Hepatocyte (in vitro differentiated cells): ENCODE measurements at places on chromosomes 1 and 21. TPM values are rescaled to one million over a fixed set of nuclear protein-coding genes. Genes with fewer than 3 reads are reported as not detected.

The RAVER2 gene
- total RNA-seq: 28.6 and 30.5 TPM in 2 replicates

The CCNL2 gene
- total RNA-seq: 151 and 166 TPM in 2 replicates

The SPATA17 gene
- total RNA-seq: 0.32 and 1.00 TPM in 2 replicates

GRCh38 chr1:119740896-119741780, 27.6 kb downstream of the HMGCS2 start:
- peaks cover 6% of the 10 kb centered on the region for H3K4me1 ChIP-seq
- no peak overlapping the region for H3K4me3 ChIP-seq
- no peaks in the 10 kb centered on the region for H3K36me3 ChIP-seq
- H3K27me3 ChIP-seq: no peaks in the 10 kb centered on the region
- DNase-seq: no peak

- no peak overlapping the region for H3K27ac ChIP-seq
- no peaks in the 10 kb centered on the region for H3K4me1 ChIP-seq
- no peak overlapping the region for H3K4me3 ChIP-seq
- H3K36me3 ChIP-seq: no peaks in the 10 kb centered on the region
Measured at GRCh38 chr1:29970747-29971325, 734.5 kb downstream of the PTPRU start.

DNA sequence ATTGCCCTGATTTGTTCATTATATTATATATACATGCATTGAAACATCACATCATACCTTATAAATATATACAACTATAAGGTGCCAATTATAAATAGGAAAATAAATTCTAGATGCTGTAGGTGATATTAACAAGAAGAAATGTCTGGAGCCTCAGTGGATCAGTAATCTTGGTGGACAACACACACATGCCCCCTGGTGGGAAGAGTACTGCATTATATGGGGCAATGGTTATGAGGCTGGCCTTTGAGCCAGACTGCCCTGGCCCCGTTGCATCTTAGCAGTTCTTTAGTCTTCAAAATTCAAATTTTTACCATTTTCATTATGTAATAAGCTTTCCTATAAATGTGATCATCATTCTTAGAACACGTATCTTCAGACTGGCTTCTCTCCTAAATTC, 335.0 kb upstream of the GREM2 start:
- H3K4me1 ChIP-seq: no peaks in the 10 kb centered on the region
- no peak overlapping the region for H3K4me3 ChIP-seq
- no peaks in the 10 kb centered on the region for H3K27me3 ChIP-seq
- DNase-seq: peak; percentile 57
- H3K36me3 ChIP-seq: no peaks in the 10 kb centered on the region

DNA sequence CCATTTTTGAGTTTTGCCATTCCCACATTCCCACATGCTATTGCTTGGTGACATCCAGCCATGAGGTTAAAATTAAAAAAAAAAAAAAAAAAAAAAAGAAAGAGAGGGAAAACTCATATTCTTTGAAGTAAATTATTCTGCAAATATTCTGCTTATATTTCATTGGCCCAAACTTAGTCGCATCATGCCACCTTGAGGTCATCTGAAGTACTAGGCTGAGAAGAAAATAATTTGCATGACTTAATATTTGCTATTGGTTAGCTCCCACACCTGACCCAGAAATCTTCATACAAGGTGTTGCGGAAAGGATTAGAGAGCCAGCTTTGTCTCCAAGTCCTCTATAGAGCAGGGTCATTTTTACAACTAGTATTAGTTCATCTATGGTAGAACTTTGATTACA, 2206.0 kb downstream of the MRPL39 start:
- H3K36me3 ChIP-seq: no peaks in the 10 kb centered on the region
- DNase-seq: peak; percentile 18
- H3K4me3 ChIP-seq: no peak overlapping the region
- H3K4me1 ChIP-seq: no peaks in the 10 kb centered on the region
- no peak overlapping the region for H3K27ac ChIP-seq

GRCh38 chr1:159938905-159939677, 6.3 kb downstream of the IGSF9 start:
- H3K4me1 ChIP-seq: peaks cover 56% of the 10 kb centered on the region
- no peaks in the 10 kb centered on the region for H3K27me3 ChIP-seq
- H3K36me3 ChIP-seq: no peaks in the 10 kb centered on the region

DNA sequence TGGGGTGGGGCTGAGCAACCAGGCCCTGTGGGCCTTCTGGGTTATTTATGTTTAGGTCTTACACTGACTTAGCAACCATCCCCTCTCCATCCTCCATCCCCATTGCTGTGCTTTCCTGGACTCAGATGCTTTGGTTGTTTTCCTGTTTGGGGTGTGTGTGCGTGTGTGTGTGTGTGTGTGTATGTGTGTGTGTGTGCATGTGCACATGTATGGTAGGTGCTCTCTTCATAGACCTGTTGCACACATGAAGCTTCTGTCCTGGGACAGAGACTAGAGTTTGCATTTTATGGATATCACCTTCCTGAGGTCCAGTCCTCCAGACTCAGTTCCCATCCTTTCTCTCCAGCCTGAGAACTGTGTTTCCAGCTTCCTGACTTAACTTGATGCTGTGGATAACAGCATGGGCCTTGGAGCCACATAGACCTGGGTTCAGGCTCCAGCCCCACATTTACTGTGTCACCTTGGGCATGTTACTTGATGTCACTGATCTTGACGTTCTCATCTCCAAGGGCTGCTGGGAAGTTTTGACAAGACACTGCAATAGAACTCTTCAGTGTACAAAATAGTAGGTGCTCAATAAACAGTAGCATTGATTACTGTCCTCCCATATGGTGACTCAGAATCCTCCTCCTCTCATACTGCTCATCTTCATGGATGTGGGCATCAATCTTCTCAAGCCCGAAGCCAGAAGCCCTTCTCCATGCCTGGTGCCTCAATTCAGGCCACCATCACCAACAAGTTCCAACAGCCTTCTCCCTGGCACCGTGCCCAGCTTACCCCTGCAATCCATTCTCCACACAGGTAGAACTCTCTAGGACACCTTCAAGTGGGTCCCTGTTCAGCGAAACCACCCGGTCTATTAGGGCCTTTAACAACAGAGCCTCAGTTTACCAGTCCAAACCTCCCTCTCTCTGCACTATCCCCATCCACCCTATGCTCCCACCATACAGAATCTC, 181.8 kb upstream of the EDN2 start:
- H3K36me3 ChIP-seq: no peaks in the 10 kb centered on the region
- H3K27ac ChIP-seq: peak overlapping the region; percentile 68
- H3K27me3 ChIP-seq: peaks cover 4% of the 10 kb centered on the region
- H3K4me1 ChIP-seq: peaks cover 12% of the 10 kb centered on the region
- H3K4me3 ChIP-seq: no peak overlapping the region

GRCh38 chr21:40099809-40100208, 232.6 kb downstream of the PCP4 start:
- H3K27ac ChIP-seq: no peak overlapping the region
- no peak overlapping the region for H3K4me3 ChIP-seq
- no peak for DNase-seq
- no peaks in the 10 kb centered on the region for H3K27me3 ChIP-seq

GRCh38 chr1:6996866-6997265, 211.6 kb downstream of the CAMTA1 start:
- no peaks in the 10 kb centered on the region for H3K27me3 ChIP-seq
- DNase-seq: no peak
- H3K36me3 ChIP-seq: no peaks in the 10 kb centered on the region
- no peak overlapping the region for H3K4me3 ChIP-seq
- H3K27ac ChIP-seq: no peak overlapping the region
- H3K4me1 ChIP-seq: no peaks in the 10 kb centered on the region

- H3K36me3 ChIP-seq: no peaks in the 10 kb centered on the region
- no peaks in the 10 kb centered on the region for H3K4me1 ChIP-seq
- H3K4me3 ChIP-seq: no peak overlapping the region
- H3K27ac ChIP-seq: no peak overlapping the region
Measured at GRCh38 chr1:6776895-6777294, 8.4 kb upstream of the CAMTA1 start.

GRCh38 chr1:95073446-95073845, 695 bp upstream of the ALG14 start:
- H3K4me3 ChIP-seq: peak overlapping the region; percentile 77
- no peak for DNase-seq
- no peaks in the 10 kb centered on the region for H3K36me3 ChIP-seq

- H3K36me3 ChIP-seq: no peaks in the 10 kb centered on the region
- no peaks in the 10 kb centered on the region for H3K4me1 ChIP-seq
- no peaks in the 10 kb centered on the region for H3K27me3 ChIP-seq
- no peak overlapping the region for H3K27ac ChIP-seq
- no peak overlapping the region for H3K4me3 ChIP-seq
- no peak for DNase-seq
Measured at GRCh38 chr21:24649691-24650090, 957.6 kb downstream of the MRPL39 start.

DNA sequence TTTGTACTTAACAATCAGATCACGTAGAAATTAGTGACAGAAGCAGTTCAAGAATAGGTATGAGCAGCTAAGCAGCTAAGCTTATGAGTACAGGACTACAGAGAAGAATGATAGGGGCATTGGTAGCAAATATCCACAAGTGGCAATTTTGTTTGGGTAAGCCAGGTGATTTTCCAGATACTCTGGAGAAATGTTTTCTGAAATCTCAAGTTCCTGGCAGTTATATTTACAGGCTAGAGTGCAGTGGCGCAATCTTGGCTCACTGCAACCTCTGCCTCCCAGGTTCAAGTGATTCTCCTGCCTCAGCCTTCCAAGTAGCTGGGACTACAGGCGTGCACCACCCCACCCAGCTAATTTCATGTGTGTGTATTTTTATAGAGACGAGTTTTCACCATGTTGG, 55.1 kb downstream of the ARID4B start:
- DNase-seq: no peak
- H3K36me3 ChIP-seq: no peaks in the 10 kb centered on the region
- no peak overlapping the region for H3K27ac ChIP-seq
- H3K27me3 ChIP-seq: no peaks in the 10 kb centered on the region
- peaks cover 5% of the 10 kb centered on the region for H3K4me1 ChIP-seq
- H3K4me3 ChIP-seq: no peak overlapping the region

DNA sequence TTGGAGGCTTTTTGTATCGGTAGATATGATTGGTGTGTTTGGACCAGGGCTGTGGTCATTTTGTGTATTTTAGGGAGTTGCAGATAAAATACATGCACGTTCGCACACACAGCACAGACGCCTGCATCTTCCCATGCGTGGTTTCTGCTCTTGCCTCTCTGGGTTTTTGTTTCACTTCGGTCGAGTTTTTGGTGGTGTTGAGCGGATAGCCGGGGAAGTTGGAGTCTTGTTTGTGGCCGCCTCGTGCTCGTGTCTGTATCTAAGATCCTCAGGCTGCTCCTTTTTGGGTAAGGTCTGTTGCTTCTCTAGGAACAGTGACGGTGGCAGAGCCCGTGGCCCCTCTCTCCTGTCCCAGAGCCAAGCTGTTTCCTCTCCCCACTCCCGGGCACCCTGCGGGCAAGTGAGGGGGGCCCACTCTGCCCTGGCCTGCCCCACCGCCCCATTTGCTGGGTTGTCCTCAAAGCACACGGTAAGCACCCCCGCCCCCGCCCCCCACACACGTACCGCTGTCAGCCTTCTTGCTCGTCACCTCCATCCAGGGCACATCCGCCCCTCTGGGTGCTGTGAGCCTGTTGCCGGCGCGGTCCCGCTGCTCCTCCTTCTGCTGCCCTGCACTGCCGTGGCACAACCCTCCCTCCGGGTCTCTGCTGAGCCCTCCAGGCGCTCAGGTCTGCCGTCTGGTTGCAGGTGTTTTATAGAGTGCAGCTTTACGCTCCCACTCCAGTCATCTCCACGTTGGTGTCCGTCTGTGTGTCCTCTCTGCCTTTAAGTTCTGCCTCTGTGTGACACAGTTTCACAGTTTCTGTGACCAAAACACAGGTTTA, 51.9 kb downstream of the AGPAT3 start:
- H3K4me1 ChIP-seq: peaks cover 18% of the 10 kb centered on the region
- no peak for DNase-seq
- H3K27me3 ChIP-seq: no peaks in the 10 kb centered on the region
- no peak overlapping the region for H3K27ac ChIP-seq
- H3K36me3 ChIP-seq: no peaks in the 10 kb centered on the region

GRCh38 chr1:44108241-44108640, 10.4 kb upstream of the KLF17 start:
- H3K4me1 ChIP-seq: no peaks in the 10 kb centered on the region
- no peaks in the 10 kb centered on the region for H3K36me3 ChIP-seq
- no peak overlapping the region for H3K27ac ChIP-seq

DNA sequence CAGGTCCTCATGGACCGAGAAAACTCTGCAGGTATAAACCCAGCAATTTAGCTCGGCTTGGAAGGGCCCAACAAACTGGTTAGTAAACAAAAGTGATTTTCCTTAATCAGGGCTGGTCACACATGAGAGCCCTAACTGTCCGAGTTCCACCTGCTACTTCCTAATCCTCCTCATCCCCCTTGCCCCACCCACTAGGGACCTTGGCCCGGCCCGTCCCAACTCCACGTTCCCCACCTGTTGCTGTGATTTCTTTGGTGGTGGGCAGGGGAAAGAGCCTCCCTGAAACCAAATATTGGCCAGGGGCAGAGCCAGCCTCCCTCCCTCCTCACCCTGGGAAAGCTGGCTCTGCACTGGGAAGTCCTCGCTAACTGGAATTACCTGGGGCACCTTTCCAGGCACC, 304.2 kb upstream of the PROX1 start:
- H3K4me1 ChIP-seq: no peaks in the 10 kb centered on the region
- no peak for DNase-seq
- no peak overlapping the region for H3K27ac ChIP-seq
- no peaks in the 10 kb centered on the region for H3K27me3 ChIP-seq

DNA sequence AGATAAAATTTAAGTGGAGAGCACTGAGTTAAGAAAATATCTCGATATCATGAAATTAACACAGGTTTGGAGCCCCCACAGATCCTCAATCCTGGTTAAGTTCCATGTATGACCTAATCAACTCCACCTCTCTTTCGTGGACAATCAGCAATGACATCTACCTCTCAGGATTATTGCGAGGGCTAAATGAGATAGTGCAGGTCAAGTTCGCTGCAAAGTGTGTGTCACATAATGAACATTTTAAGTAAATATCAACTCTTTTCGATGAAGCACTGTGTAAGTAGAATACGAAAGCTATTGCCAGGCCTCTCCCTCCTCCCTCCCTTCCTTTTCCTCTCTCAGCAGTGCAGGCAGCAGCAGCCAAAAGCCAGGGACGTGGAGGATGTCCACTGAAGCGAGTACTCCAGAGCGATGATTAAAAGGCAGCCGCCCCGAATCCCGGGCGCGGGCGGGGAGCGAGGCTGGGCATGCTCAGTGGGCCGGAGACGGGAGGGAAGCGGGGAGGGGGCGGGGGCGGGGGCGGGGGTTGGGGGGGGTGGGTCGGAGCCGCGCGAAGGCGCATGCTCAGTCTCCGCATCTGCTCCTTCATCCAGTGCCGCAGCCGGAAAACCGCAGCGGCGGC, at the start of gene CAMSAP2:
Gene CAMSAP2, plus strand, starts transcription at position 567 of the 622 bp plus-strand sequence. CDS start 935 bp downstream, outside the sequence.
- peak within 1 kb of the TSS; percentile 83 for H3K4me3 ChIP-seq
- H3K27me3 ChIP-seq: no peaks in the 10 kb centered on the region
- H3K4me1 ChIP-seq: peaks cover 13% of the 10 kb centered on the region
- H3K27ac ChIP-seq: peak within 1 kb of the TSS; percentile 100
- H3K36me3 ChIP-seq: no peaks in the 10 kb centered on the region
